ENCODE measurements at places on chromosomes 4 and X.

- no peak for DNase-seq
Measured at GRCh38 chrX:77694491-77694890, 91.5 kb downstream of the ATRX start.

GRCh38 chr4:33160126-33160525 is 2440.0 kb downstream of the PCDH7 start:
- peak; percentile 24 for DNase-seq

DNA sequence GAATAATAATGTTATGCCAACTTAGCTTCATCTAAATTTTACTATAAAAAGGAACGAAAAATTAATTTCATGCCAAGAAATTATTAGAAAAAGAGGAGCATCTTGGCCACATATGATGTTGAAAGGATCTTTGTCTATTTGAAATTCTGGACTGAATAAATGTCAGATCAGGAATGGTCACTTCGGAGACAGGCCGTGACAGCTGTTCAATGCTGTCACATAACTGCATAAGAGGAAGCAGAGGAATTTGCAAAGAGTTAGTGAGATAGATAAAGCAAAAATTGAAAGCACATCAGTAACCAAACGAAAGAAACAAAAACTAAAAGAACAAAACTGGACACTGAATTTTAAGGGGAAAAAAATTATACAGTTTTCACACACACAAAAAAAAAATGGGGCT is 100.9 kb downstream of the GASK1B start:
- no peak for DNase-seq

DNA sequence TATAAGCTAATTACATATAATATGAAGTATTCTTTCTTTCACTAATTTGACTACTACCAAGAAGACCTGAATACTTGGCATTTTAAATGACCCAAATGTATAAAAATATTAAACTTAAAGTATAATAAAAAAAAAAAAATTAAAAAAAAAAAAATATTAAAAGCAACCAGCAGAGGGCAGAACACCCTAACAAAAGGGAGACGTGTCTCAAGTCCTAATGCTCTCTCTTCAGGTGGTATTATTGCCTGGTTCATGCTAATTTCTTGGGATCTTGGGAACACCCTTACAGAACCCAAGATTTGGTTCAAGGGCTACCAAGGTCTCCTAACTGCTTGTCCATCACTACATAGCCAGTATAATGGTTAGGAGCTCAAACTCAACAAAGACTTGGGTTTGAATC is 754.8 kb downstream of the RAB28 start:
- peak; percentile 75 for DNase-seq

- no peak for DNase-seq
Measured at GRCh38 chr4:123120473-123120872, 198.1 kb upstream of the NUDT6 start.

DNA sequence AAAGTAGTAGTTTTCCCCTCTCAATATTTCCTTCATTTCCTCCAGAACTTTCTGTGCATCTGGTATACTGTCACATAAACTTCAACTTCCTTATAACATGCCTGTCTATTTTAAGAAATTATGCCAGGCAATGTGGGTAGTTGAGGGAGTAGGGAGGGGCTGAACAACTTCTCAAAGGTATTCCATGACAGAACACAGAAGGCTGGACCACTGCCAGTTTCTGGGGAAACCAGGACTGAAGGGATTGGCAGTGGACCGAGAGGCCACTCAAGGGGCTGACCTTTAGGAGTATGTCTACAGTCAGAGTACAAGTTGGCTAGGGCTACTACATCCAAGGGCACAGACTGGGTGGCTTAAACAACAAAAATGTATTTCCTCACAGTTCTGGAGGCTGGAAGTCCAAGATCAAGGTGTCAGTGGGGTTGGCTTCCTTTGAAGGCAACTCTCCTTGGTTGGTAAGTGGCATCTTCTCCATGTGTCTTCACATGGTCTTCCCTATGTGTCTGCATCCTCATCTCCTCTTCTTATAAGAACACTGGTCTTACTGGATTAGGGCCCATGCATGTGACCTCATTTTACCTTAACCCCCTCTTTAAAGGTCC is 6.9 kb downstream of the SH3RF1 start:
- DNase-seq: no peak

DNA sequence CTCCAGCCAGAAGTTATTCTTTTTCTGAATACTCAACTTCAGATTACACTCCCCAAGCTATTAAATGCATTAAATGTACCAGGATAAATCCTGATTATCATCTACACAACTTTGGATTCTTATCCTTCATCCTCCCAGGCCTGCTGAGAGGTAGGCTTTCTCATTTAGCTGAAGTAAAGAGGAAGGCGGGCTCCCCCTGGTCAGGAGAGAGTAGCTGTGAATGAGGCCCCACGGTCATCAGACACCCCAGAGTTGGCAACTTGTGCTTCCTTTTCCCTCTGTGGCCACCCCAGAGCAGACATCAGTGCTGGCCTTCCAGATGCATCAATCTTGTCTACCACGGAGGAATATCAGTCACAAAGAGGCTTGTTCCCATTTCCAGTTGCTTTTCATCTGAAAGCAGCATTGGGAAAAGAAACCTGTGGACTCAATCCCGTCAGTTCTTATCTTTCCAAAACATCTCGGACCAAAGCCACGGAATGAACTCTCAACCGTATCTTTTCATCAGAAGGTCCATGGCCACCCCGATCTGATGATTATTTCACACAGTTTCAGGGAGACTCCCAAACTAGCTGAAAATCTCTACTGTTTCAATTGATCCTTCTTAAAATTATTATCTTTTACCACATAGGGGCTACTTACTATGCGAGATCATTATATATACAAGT is 79.2 kb downstream of the FBXO8 start:
- no peak for DNase-seq

- DNase-seq: no peak
Measured at GRCh38 chr4:186666750-186667149, 56.9 kb downstream of the FAT1 start.

DNA sequence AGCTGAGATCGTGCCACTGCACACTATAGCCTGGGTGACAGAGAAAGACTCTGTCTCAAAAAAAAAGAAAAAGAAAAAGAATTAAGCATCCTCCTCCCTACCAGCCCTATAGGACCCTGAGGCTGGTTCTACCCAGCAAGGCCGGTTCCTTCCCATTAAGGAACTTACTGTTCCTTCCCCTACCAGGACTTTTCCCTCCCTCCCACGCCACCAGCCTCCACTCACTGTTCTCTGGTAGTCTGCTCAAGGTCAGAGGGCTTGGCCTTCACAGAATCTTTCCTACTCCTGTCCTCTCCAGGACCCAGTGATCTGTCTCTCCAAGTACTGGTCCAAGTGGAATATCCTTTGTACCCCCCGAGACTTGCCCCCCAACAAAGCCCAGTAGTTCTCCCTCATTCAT is 1.4 kb downstream of the GRIPAP1 start:
- no peak for DNase-seq

GRCh38 chrX:135327299-135327698 is 18.0 kb downstream of the ETDC start:
- no peak for DNase-seq

DNA sequence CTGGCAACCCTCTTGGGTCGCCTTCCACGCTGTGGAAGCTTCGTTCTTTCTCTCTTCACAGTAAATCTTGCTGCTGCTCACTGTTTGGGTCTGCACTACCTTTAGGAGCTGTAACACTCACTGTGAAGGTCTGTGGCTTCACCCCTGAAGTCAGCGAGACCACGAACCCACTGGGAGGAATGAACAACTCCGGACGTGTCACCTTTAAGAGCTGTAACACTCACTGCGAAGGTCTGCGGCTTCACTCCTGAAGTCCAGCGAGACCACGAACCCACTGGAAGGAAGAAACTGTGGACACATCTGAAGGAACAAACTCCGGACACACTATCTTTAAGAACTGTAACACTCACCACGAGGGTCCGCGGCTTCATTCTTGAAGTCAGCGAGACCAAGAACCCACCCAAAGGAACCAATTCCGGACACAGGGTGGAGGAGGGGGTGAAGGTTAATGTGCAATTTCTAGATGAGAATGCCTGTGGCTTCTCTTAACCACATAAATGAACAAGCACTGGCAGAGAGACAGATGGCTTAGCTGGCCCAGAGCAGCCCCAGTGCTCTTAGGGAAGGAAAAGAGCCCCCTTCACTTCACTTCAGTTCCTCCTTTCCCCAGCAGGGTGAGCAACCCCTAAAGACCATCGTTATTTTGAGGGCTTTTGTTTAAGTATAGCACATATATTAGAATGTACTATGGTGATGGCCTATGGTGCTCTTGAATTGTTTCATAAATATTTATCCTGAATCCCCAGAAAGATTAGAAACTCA is 73.0 kb downstream of the LUZP4 start:
- no peak for DNase-seq

DNA sequence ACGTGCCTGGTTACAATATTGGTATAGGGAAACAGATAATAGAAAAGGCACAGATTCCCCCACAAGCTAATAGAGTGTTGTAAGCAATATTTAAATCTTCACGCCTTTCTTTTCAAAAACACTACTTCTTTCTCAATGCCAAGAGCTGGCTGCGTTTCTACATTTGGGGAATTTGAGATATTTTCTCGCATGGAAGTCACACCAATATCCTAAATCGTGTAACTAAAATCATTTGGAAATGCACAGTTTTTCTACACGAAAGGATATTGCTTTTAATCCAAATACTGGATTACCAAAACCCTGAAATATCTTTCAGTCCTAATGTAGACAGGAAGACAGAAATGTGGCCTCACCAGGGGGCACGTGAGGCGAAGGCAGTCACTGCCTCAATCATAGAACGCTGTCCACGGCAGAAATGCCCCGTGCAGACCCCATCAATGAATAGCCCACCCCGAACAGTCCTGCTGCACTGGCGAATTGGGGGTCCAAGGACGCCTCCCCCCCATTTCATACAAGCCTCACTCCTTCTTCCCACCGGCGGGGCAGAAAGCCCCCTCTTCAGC is 106.6 kb downstream of the NSUN7 start:
- peak; percentile 78 for DNase-seq

GRCh38 chr4:114088481-114088880 is 109.0 kb upstream of the ARSJ start:
- no peak for DNase-seq
